ENCODE measurements at places on chromosomes 13 and 19. TPM values are rescaled to one million over a fixed set of nuclear protein-coding genes. Genes with fewer than 3 reads are reported as not detected.

SLC8A2 gene
- polyA plus RNA-seq: 0.29 TPM

ZNF91 gene
- 11.9 TPM for polyA plus RNA-seq

KL gene
- polyA plus RNA-seq: 0.08 TPM

C19orf73 gene
- 2.3 TPM for polyA plus RNA-seq

GPR108 gene
- 93.8 TPM for polyA plus RNA-seq

HSPB6 gene
- 12.5 TPM for polyA plus RNA-seq

TEX101 gene
- polyA plus RNA-seq: 0.96 TPM

CCDC169 gene
- 0.22 TPM for polyA plus RNA-seq

ATP1A3 gene
- polyA plus RNA-seq: 0.12 TPM

Data from esophagus (tissue), 2 donors.